ENCODE measurements at places on chromosomes 3 and 15.

DNA sequence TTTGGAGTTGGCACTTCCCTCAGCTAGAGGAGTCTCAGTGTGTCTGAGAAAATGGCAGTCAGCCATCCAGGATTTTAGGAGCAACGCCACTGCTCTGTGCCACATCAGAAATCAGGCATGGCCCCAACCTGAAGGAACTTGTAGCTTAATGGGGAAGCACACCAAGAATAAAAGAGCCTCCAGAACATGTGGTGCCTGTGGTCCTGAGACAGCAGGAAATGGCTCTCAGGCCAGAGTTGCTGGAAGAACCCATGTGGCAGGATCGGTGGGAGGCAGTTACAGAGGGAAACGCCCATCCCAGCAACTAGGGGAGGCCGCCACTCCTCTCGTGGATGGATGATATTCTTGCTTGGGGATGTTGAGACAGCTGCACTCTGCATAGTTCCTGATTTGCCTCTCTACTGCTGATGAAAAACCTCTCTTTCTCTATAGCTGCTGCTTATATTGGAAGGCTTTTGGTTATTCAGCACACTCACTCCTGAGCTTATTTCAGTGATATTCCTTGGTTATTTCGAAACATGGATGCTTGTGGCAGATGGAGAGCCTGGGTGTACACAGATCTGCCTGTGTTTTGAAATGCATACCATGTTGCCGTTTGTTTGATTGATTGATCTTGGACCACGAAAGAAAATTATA lies 52.4 kb downstream of the KLHL25 start:
- no peak overlapping the region for H3K4me3 ChIP-seq
- no peak for DNase-seq
- H3K27ac ChIP-seq = no peak overlapping the region
- no peaks in the 10 kb centered on the region for H3K27me3 ChIP-seq
- H3K4me1 ChIP-seq = peaks cover 19% of the 10 kb centered on the region
- H3K36me3 ChIP-seq = peaks cover 63% of the 10 kb centered on the region

GRCh38 chr3:45966950-45967640 lies 23.8 kb downstream of the CXCR6 start:
- H3K4me3 ChIP-seq = no peak overlapping the region
- H3K27ac ChIP-seq = no peak overlapping the region
- H3K27me3 ChIP-seq = no peaks in the 10 kb centered on the region
- no peak for DNase-seq

DNA sequence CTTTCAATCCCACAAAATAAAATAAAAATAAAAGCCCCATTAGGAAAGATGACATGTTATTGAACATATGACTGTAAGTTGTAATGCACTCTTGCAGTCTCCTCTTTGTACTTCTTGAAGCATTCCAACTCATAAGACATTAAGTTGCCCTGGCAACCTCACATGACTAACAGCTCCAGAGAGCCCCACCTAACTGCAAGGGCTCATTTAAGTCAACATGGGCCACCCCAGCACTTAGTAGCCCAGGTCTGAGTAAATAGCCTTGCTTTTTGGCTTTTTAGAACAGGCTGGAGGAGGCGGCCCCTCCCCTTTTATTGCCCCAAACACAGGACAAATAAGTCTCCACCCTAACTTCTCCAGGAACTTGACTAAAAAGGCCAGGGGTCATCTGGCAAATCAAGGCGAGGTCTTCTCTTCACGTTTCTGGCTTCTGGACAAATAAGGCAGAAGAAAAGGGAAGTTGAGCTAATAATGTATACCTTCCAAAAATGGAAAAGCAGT lies 135.1 kb downstream of the TMCO5A start:
- peaks cover 55% of the 10 kb centered on the region for H3K27me3 ChIP-seq
- no peaks in the 10 kb centered on the region for H3K36me3 ChIP-seq
- no peak for DNase-seq
- H3K4me1 ChIP-seq = peaks cover 53% of the 10 kb centered on the region
- H3K27ac ChIP-seq = no peak overlapping the region

DNA sequence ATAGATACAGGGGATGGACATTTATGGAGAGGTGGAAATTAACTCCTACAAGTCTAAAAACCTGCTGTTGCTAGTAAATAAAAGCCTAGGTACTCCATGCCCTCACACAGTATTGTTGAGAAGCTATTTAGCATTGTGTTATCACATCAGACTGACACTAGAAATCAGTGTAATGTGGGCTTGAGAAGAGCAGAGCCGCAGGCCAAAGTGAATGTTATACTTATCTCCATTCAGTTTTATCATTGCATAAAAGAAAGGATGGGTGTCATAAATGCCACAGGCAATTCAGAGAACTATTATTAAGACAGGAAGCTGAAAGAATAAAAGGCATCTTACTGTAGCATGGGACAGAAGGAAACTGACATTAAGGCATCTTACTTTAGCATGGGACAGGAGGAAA lies 13.7 kb upstream of the ISLR start:
- H3K4me1 ChIP-seq = peaks cover 10% of the 10 kb centered on the region
- DNase-seq = no peak
- no peaks in the 10 kb centered on the region for H3K36me3 ChIP-seq
- H3K4me3 ChIP-seq = no peak overlapping the region
- H3K27me3 ChIP-seq = peaks cover 2% of the 10 kb centered on the region

DNA sequence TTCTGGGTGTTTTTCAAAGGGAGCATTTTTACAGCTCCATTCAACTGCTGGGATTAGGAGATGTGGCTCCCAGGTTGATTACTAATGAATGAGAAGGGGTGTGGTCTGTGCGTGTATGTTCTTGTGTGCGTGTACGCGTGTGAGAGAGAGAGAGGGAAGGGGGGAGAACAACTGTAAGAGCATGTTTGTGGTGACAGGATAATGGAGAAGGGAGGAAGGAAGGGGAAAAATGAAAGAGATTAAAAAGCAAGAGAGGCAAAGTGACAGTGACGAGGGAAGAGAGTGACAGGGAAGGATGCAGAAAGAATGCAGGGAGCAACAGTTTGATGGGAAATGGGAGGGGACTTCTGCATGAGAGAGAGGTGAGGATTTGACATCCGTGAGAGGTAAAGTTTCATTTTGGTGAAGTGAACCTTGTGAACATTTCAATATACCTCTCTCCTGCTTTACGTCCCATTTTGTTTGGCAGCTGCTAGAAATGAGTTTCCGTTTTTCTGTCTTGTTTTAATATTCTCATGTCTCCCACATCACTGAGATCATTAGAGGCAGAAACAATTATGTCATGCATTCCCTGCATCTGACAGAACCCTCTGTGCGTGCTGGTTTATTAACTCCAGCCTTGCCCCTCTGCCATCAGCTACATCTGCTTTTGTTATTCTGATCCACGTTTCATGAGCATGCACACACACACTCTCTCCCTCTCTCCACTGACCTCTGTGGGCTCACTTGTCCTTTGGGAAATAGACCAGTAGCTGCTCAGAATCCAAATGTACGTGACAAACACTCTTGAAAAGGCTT lies 161.6 kb downstream of the GAP43 start:
- H3K4me3 ChIP-seq = peak overlapping the region; percentile 90
- 0 out of 2 replicates have a peak, but pooled peaks cover 4% of the 10 kb centered on the region for H3K36me3 ChIP-seq
- DNase-seq = no peak
- no peaks in the 10 kb centered on the region for H3K27me3 ChIP-seq

DNA sequence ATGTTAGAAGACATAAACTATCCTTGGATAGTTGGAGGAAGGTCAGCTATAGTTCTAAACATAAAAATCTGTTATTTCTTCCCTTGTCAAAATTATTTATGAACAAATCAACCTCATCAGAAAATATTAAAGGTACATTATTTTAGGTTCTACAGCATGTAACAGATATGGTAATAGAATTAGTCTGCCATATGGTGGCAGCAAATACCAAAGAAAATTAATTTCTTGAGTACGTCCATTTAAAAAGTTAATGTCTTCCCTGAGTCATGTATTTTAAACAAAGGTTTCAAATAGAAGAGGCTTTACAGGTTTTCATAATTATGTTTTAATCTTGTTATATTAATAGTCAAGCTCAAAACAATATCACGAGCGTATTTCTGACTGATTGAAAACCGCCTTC lies 17.9 kb upstream of the ANKRD28 start:
- no peaks in the 10 kb centered on the region for H3K36me3 ChIP-seq
- H3K4me3 ChIP-seq = no peak overlapping the region
- no peak overlapping the region for H3K27ac ChIP-seq
- peaks cover 5% of the 10 kb centered on the region for H3K4me1 ChIP-seq

DNA sequence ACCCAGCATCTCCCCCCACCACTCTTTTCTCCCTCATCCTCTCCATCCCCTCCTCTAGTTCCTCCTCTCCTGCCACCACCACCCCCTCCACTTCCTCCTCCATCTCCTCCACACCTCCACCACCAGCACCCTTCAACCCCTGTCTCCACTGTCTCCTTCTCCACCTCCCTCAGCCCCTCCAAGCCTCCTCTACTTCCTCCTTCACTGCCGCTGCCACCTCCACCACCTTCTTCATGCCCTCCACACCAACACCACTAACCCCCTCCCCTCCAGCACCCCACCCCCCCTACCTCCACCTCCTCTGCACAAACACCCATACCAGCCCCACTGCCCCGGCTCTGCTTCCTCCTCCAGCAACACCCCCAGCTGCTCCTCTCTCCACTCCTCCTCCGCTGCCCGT lies 88.0 kb downstream of the HES1 start:
- H3K27ac ChIP-seq = no peak overlapping the region
- H3K4me1 ChIP-seq = peaks cover 39% of the 10 kb centered on the region
- no peaks in the 10 kb centered on the region for H3K36me3 ChIP-seq
- H3K4me3 ChIP-seq = no peak overlapping the region
- no peak for DNase-seq

GRCh38 chr3:14122301-14122700 lies 2.4 kb downstream of the CHCHD4 start:
- H3K27ac ChIP-seq = peak overlapping the region; percentile 73
- DNase-seq = no peak
- H3K4me3 ChIP-seq = peak overlapping the region; percentile 52

DNA sequence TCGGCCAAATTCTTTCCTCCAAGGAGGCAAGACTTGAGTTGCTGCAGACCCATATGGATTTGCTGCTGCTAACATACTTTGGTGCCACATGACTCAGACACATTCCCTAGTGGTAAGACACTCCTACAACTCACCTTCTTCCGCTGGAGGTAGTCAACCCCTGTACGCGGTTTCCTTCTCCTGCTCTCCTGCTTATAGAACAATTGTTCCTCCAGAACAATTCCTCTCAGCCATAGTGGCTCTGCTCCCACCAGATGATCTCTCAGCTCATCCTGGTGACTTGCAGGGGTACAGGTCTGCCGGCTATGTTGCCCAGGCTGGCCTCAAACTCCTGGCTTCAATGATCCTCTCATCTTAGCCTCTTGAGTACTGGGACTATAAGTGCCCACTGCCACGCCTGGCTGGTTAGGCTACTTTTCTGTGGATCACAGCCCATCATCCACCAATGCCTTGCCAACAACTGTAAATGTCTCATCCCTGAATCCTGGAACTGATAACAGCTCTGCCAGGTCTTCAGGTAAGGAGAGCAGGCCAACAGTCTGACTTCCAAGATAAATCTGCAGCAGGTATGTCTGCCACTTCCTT lies 2.4 kb upstream of the CXCR6 start:
- H3K4me3 ChIP-seq = no peak overlapping the region
- H3K27ac ChIP-seq = peak overlapping the region; percentile 89
- H3K27me3 ChIP-seq = no peaks in the 10 kb centered on the region
- H3K4me1 ChIP-seq = peaks cover 17% of the 10 kb centered on the region

DNA sequence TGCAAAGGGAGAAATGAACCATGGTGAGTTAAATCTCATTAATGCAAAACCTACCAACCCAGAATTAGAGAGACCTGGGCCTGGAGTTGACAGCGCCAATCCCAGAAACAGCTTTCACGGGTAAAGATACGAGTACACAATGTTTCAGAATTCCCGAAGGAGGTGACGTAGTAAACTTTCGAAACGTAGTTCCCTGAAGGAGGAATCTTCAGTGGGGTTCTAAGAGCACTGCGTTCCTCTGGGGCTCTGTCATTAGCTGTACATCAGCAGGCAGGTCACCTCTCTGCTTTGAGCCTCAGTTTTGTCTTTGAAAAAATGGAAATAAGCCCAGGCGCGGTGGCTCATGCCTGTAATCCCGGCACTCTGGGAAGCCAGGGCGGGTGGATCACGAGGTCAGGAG lies 152.3 kb downstream of the XXYLT1 start:
- DNase-seq = no peak
- H3K36me3 ChIP-seq = no peaks in the 10 kb centered on the region

- H3K27ac ChIP-seq = no peak overlapping the region
- H3K36me3 ChIP-seq = no peaks in the 10 kb centered on the region
- no peak for DNase-seq
These were observed 16.0 kb upstream of the MEGF11 start for GRCh38 chr15:66269326-66270090.

DNA sequence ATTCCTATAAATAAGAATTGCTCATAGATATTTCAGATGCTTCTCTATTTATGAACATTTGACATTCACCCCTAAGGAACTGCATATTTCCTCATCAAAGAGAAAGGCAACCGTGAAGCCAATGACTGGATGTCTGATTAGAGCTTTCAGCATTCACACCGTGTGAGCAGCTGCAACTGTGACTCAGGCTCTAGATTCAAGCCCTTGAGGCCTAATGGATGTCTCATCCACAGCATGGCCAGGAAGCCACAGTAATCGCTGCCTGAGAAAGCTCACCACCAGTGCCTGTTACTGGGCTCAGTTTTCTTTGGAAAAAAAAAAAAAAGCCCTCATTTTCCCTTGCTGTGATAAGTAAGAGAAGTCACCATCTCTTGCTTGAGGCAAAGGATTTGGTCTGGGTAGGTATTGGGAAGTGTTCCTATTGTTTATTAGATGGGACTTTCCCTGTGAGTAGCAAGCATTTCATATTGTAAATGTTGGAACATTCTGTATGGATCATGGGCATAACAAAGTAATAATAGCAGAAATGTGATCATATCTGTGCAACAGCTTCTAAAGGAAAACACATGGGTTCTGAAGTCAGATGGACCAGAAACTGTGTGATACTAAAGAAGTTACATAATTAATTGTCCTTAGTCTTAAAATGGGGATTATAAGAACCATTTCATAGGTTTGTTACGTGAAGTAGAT lies 783.7 kb downstream of the AGBL1 start:
- H3K36me3 ChIP-seq = no peaks in the 10 kb centered on the region
- H3K27me3 ChIP-seq = no peaks in the 10 kb centered on the region

GRCh38 chr15:37793851-37794250 lies 140.6 kb upstream of the TMCO5A start:
- peaks cover 16% of the 10 kb centered on the region for H3K4me1 ChIP-seq
- H3K36me3 ChIP-seq = peaks cover 15% of the 10 kb centered on the region
- H3K4me3 ChIP-seq = no peak overlapping the region
- no peak for DNase-seq

GRCh38 chr3:50125541-50126286 lies 29.4 kb upstream of the SEMA3F start:
- H3K27ac ChIP-seq = no peak overlapping the region
- no peak for DNase-seq
- peaks cover 41% of the 10 kb centered on the region for H3K4me1 ChIP-seq
- no peaks in the 10 kb centered on the region for H3K27me3 ChIP-seq

GRCh38 chr3:184525337-184526087 lies 36.1 kb upstream of the EPHB3 start:
- DNase-seq = peak; percentile 74
- peaks cover under 1% of the 10 kb centered on the region for H3K27me3 ChIP-seq
- peak overlapping the region; percentile 93 for H3K27ac ChIP-seq
- H3K4me3 ChIP-seq = peak overlapping the region; percentile 78
- no peaks in the 10 kb centered on the region for H3K36me3 ChIP-seq

- no peaks in the 10 kb centered on the region for H3K27me3 ChIP-seq
- peak; percentile 23 for DNase-seq
- H3K36me3 ChIP-seq = no peaks in the 10 kb centered on the region
- H3K4me1 ChIP-seq = peaks cover 14% of the 10 kb centered on the region
These were observed 848 bp downstream of the NCEH1 start for GRCh38 chr3:172709774-172710663.

GRCh38 chr3:159945930-159946329 lies 42.7 kb upstream of the IL12A start:
- 0 out of 2 replicates have a peak, but pooled peaks cover 5% of the 10 kb centered on the region for H3K4me1 ChIP-seq
- no peaks in the 10 kb centered on the region for H3K27me3 ChIP-seq
- H3K4me3 ChIP-seq = no peak overlapping the region
- DNase-seq = no peak
- no peak overlapping the region for H3K27ac ChIP-seq
- no peaks in the 10 kb centered on the region for H3K36me3 ChIP-seq
